ENCODE measurements at places on chromosomes 1 and 21. TPM values are rescaled to one million over a fixed set of nuclear protein-coding genes. Genes with fewer than 3 reads are reported as not detected.

Gene FCGR3A
- total RNA-seq: 73.9 TPM

DNA sequence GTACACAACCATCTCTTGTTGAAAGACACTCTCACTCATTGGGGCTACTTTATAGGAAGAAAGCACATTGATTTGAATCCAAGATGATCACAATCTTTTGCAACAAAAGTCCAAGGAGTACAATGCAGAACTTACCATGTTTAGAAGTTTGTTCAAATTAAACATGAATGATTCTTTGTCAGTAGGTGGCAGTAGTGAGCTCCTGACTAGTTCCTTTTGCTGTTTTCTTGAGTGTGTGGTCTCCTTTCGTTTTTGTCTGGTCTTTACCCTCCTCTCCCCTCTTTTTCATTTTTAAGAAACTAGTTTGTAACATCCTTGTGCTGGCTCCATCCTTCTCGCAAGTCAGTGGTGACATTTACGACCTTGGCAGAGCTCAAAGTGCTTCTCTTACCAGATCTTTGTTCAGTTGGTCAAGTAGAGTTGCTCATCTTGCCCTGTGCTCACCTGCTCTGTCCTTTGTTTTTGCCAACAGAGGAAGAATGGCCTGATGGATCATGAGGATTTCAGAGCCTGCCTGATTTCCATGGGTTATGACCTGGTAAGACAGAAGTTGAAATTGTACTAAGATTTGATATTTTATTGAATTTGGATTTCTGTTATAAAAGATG is 35.7 kb upstream of the MTR start:
- no peak for DNase-seq

DNA sequence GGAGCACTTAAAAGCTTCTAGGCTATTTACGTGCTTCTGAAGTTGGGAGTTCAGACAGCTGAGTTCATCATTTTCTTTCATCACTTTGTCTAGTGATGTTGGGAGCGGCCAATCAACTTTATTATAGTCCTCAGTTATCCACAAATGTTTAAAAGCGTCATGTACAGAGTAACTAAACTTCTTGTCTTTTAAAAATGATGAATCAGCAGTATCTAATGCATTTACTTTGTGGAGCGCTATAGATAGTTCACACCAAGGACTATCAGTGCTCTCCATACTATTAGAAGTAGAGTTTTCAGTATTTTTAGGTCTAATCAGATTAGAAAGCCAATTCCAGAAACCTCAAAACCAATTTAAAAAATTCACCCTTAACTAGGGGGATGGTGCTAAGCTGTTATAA is 778.7 kb upstream of the PRMT6 start:
- no peak for DNase-seq

Gene PGLYRP4
- total RNA-seq: not detected

DNA sequence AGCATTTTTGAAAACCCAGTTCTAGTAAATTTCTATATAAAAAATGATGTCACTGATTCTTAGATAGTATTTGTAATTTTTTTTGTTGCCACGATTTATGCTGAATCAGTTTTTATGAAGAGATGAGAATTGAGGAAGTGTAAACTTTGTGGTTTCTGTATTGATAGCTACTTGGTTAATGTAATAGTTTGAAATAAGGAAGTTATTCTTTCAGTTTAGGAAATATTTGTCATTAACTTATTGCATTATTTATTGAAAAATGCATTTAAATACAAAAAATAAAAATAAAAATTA is 97.8 kb downstream of the ZFYVE9 start:
- DNase-seq: no peak

GRCh38 chr1:205286335-205286950 is 35.1 kb downstream of the NUAK2 start:
- no peak for DNase-seq

Gene PLEKHM2
- 85.1 TPM for total RNA-seq

Gene TDRD5
- total RNA-seq: not detected

DNA sequence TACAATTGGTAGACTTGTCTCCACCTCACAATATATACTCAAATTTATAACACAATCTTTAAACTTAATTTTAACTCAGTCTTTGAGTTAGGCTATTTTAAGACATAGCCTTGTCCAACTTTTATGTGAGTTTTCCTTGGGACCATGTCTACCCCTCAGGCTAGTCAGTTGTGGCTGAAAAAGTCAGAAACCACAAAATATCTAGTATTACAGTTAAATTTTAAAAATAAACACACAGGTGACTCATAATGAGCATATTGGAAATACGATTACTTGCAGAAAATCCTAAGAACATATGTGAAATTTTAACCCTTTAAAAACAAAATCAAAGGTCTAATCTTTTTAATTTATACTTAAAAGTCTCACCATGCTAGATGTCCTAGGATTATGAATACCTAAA is 4.8 kb upstream of the ASB17 start:
- no peak for DNase-seq

Gene GJA8
- total RNA-seq: not detected

Gene PLEKHN1
- not detected for total RNA-seq

- no peak for DNase-seq
These were observed 180.2 kb downstream of the PRDM16 start for GRCh38 chr1:3249231-3249630.

- DNase-seq: no peak
These were observed 14.1 kb downstream of the ZNF691 start for GRCh38 chr1:42860339-42861013.

- no peak for DNase-seq
These were observed 79.3 kb upstream of the RGS2 start for GRCh38 chr1:192729500-192729899.

DNA sequence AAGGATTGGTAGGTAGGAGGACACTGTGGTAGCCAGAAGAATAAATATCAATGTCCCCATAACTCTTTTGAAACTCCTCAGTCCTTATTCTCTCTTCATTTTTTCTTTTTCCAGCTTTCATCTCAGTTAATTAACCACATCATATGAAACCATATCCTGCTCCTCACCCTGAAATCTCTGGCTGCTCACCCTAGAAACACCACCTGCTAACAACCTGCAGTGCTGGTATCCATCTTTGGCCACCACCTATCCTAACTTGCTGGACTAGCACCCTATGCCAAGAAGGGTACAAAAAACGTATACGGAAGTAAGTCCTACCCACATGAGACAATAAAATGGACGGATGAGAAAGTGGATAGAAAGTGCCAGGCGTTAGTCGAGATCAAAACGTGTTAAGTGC is 13.7 kb upstream of the DPYD start:
- no peak for DNase-seq

DNA sequence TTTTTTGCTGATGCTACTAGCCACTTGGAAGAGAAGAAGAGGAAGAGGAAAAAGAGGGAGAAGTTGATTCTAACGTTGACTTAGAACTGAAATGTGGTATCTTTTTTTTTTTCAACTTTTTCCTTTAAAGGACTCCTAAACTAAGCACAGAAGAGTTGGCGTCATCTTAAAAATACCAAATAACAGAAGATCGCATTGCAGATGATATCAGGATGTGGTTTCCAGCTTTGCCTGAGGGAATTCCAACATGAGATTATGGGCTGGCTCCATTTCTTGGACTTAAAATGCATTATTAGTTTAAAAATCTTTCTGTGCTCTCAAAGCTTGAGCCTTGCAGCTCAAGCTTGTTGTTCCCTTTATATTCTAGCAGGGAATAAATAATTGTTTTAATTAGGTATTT is 29.8 kb downstream of the WDR3 start:
- DNase-seq: no peak

GRCh38 chr1:210662291-210663050 is 333.8 kb downstream of the HHAT start:
- DNase-seq: no peak

Gene OXCT2
- 6.2 TPM for total RNA-seq

Gene SLC1A7
- total RNA-seq: 1.5 TPM

Gene DDR2
- total RNA-seq: 82.1 TPM

Gene CELA2A
- total RNA-seq: not detected

GRCh38 chr1:24946861-24947658 is 17.0 kb upstream of the RUNX3 start:
- DNase-seq: no peak

All from right cardiac atrium (tissue), 5 donors.